ENCODE measurements at places on chromosomes 1 and 21.

GRCh38 chr1:38097284-38097898, 50.8 kb upstream of the POU3F1 start:
- DNase-seq: no peak

DNA sequence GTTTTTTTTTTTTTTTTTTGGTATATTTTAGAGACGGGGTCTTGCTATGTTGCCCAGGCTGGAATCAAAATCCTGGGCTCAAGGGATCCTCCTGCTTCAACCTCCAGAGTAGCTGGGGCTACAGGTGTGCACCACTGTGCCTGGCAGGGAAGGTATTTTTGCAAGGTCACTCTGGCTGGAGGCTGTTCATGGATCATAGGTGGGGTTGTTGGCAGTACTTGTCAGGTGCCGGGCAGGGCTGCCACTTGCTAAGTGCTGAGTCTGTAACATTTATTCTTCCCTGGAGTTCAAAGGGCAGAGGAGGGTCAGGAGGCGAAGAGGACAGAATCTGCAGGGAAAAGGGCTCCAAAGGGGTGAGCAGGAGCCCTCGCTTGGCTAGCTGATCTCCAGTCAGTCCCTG, 24.1 kb downstream of the A3GALT2 start:
- no peak for DNase-seq

DNA sequence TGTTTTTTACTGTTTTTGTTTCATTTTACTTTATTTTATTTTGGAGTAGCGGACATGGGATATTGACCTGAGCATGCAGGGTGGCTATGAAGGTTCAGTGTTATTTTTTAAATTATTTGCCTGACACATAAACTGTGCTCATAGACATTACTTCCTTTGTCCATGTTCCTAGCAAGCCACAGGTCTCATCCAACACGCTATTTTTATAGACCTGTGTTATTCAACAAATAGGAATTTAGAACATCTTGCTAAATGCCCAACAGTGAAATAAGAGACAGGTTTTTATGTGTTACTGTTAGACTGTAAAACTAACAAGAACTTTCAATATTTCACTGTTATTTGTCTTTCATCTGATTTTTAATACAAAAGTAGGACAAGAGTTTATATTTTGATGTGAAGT, 756.4 kb downstream of the KCNT2 start:
- no peak for DNase-seq

GRCh38 chr1:188402986-188403385, 1574.2 kb downstream of the PLA2G4A start:
- DNase-seq: no peak

DNA sequence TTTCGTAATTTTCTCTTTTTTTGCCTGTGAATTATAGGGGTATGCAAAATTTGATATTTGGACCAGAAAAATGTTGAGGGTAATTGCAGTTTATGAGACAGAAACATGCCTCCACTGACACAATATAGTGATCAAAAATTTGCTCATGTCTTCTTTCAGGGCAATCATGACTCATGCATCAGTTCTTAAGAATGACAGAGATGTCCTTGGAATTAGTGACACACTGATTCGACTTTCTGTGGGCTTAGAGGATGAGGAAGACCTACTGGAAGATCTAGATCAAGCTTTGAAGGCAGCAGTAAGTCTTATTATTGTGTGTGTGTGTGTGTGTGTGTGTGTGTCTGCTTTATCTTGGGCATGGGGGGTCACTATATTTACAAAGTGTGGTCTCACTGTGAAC, 27.5 kb downstream of the CTH start:
- DNase-seq: no peak

- DNase-seq: no peak
Observed at GRCh38 chr1:43293896-43294760, 6.7 kb upstream of the TIE1 start.

DNA sequence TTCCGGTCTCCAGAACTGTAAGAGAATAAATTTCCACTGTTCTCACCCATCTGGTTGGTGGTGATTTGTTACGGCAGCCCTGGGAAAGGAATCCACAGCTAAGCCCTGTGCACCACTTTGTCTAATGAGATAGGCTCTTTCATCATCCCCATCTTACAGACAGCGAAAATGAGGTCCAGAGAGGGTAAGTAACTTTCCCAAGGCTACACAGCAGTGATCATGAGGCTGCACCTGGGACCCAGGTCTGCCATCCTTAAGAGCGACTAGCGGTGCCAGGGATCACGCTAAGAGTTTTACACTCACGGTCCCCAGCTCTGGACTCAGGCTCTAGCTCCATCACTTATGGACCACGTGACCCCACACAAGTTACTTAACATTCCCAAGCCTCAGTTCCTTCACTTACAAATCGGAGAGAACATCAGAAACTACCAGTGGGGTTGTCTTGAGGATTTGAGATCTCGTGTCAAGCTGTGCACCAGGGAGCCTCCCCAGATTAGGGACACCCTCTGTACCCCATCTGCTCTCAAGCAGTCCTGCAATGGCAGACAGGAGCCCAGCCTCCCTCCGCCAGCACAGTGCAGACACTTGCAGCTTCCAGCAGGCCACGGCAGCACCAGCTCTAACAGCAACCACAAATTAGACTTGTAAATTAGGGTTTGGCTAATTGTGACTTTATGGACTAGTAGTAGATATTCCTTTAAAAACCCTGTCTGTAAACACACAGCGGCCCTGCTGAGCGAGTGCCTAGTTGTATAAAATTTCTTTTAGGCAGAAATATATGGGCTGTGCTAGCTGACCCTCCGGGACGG, 87.3 kb downstream of the DISP3 start:
- DNase-seq: no peak

DNA sequence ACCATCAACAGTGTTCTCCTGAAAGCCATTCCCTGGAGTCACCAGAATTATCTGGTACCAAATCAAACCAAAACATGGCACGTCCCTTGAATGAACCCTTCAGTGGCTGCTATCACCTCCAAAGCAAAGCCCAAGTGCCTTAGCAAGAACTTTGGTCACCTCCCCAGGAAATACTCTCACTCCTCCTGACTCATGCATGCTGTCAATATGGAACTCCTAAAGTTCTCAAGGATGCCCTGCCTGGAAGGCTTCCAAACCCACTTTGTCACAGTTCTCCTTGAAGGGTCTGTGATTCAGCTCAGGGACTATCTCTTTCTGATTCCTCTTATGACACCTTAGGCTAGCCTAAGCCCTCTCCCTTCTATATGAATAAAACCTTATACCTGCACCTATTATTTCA, 146.1 kb upstream of the RUNX1 start:
- DNase-seq: no peak

- DNase-seq: no peak
Observed at GRCh38 chr1:224331326-224331725, 1.4 kb upstream of the NVL start.

DNA sequence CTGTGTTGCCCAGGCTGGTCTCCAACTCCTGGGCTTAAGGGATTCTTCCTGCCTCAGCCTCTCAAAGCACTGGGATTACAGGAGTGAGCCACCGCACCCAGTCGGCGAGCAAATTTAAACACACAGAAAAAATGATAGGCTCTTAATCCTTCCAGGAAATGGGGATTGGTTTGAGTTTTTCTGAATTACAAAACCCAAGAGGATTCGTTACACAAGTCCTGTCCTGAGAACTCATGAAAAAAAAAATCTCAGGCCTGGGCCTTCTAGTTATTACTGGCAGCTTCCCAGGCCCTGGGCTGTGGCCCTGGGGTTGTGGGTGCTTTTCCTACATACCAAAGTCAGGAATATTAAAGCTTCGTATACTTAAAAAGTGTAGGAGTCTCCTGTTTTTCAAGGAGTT, 6.3 kb upstream of the IFNGR2 start:
- DNase-seq: no peak

- no peak for DNase-seq
Observed at GRCh38 chr1:100928128-100928527, 32.2 kb downstream of the SLC30A7 start.

DNA sequence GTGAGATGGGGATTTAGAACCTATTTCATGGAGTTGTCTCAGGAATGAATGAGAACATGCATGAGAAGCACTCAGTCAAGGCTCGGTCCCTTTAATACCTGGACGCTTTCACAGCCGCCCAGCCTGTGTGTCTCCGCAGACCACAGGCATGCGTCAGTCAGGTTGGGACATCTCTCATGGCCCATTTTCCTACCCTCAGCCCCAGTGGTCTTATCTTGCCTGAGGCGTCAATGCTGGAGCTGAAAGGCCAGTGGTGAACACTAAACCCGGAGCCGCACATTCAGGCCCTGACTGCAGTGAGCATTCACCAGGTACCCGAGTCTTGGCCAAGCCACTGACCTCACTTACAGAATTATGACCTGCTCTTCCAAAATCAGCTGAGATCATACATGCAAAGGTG, 263.2 kb upstream of the RAB4A start:
- no peak for DNase-seq

DNA sequence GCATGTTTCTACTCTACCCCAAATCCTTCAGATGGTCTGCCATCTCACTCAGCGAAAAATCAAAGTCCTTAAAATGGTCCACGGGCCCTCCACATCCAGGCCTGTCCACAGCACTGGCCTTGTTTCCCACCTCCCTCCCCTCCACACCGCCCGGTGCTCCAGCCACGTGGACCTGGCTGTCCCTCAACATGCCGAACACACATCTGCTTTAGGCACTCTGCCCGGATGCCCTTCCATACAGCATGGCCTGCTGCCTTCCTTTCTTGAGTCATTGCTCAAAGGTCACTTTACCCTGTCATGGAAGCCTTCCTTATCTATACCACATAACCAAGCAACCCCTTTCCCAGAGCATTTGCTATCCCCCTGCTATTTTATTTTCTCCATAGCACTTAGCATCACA, 143.0 kb downstream of the DNM3 start:
- no peak for DNase-seq

DNA sequence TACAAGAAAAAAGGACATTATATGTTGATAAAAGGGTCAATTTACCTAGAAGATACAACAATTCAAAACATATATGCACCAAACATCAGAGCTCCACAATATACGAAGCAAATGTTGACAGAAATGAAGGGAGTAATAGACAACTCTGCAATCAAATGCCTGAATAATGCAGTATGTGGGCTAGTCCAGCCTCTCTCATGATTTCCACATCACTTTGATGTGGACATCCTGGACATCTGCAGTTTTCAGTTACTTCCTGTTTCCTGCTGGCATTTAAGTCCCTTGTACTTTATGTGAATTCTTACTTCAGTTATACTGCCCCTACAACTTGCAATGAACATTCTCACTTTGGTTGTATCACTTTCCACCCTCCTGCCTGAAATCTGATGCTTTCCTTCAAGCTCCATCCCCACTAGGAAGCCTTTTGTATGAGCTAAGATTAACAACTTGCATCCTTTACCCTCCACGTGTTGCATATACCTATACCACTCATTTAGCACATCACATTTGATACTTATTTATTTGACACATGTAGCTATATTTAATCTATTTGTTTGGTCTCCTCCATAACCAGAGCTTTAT, 36.7 kb downstream of the DISC1 start:
- DNase-seq: peak; percentile 27

DNA sequence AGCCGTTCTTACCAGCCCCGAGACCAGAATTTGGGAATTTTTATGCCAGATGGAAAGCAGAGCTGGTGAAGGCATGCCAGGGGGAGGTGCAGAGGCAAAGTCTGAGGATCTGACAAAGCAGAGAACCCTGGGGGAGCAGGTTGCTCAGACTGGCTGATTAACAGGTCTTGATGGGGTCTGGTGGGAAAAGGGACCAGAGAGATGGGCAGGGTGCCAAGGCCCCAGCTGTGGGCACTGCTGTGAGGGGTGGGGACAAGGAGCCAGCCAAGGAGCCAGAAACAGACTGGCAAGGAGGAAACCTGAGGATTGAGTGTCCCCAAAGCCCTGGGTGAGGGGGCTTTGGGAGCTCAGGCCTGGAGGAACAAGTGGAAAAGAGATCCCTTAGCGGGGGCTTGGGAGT, 21.4 kb downstream of the RPS6KA1 start:
- DNase-seq: no peak

- DNase-seq: no peak
Observed at GRCh38 chr1:95636897-95637296, 402.9 kb downstream of the RWDD3 start.

DNA sequence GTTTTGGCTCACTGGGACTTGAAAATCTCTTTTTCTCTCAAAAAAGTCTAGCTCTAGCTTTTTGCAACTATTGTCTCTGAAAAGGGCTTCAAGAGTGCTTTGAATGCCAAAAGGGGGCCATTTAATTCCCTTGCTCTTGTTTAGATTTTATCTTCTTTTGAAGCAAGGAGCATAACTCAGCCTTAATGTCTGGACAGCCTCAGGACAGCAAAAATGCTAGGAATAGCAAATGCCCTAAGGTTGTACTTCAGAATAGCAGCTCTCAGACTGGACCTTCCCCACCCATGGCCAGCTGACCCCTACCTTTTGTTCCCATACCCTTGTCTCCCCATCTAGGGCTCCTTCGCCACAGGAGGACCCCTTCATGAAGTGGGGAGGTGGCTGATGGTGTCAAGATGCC, 121.4 kb downstream of the KCNK1 start:
- DNase-seq: no peak

DNA sequence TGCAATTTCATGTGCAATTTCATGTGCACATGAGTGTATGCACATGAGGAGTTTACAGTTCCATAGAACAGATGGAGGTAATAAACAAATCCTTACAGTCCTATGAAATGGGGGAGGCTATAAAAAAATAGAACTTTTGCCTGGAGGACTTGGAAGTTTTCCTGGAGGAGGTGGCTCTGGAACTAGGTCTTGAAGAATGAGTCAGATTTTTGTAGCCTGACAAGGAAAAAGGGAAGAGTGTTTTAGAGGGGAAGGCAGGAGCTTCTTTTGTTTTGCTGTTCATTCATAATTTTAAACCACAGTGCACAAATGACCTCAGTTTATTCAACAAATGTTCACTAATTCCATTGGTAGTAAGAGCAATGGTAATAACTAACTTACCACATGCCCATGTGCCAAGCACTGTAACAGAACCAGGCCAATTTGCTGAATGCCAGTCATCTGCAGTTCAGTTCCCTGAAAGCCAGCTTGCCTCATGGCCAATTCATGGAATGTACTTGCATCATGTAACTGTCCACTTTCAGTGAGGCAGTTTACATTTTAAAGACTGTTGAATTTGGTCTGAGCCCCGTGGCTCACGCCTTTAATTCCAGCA, 2.7 kb downstream of the DIO1 start:
- DNase-seq: no peak

GRCh38 chr1:14479865-14480264, 118.6 kb upstream of the KAZN start:
- no peak for DNase-seq

DNA sequence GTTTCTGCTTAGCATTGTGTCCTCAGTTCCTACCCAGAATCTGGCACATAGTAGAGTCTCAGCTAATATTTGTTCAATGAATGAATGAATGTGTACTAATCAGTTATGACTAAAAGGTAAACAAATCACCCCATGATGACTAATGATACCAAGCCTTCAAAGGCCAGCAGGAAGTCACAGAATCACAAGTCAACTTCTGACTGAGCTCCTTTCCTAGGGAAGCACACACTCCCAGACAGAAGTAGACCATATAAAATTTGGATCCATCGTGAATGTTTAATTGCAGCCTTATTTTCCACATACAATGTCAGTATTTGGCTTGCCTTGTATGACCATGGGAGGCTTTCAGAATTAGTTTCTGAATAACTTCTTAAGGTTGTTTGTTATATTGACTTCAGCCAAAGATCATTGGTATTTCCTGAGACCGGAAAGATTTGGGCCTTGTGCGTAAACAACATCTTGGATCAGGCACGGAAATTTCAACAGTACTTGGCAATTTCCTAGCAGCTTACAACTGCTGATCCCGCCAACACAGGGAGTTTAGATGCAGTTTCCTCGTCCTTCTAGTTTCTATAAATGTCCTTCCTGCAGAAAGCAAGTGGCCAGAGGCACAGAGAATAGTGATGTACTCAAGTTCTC, 185.9 kb upstream of the ATP1B1 start:
- DNase-seq: no peak

GRCh38 chr1:222940906-222941305, 126.1 kb downstream of the DISP1 start:
- DNase-seq: no peak

GRCh38 chr1:198361237-198361767, 179.2 kb downstream of the ATP6V1G3 start:
- DNase-seq: no peak
